ENCODE measurements at places on chromosomes 7 and 10.

DNA sequence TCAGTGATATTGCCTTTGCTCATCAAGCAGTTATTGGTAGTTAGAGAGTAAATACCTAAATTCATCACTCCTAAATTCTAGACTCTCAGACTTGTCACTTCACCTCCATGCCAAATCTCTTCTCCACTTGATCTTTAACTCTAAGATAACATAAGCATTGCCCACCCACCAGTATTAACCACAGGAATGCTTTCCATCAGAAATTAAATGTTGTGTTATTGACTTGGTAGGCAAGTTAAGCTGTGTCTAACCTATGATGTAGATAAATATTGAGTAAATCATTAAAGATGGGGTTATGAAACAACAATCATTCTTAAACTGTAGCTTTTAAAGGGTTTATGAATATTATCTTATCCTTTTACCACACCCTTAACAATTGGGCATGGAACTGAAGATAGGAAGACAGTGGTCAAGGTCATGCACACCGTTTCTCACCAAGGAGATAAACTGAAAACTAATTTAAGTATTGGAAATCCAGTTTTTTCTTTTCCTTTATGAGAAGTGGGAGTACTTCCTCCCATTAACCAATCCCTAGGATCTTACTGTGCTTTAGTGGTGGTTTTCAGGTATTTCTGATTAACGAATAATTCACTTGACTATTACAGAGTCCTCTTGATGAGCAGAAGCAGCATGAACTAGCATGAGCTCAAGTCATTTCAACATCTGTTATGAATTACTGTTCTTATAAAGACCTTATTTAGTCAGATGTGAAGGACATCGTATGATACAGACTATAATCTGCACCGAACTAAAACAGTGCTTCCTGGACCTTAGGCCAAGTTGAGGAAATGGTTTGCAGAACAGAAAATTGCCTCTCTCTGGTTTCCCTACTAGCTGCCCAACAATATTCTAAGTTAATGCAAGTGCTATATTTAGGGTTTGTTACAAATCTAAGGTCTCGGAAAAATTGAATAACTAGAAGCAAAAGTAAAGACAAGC lies 142.0 kb downstream of the LCOR start:
- DNase-seq, result no peak

DNA sequence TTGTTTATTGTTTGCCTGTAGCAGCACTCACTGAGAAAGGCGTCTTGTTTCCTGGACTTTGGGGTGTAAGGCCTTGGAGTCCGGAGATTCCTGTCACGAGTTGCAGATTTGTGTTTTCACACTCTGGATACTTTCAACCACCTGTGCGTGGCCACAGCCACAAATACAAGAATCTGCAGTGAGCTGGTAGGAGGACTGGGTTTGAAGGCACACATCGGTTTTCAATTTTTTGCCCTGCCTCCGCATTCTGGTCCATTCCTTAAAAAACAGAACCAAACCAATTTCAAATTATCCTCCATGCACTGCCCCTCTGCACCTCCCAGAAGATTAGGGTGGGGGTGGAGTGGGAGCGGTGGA lies 619 bp downstream of the EXOC4 start:
- no peak for DNase-seq

DNA sequence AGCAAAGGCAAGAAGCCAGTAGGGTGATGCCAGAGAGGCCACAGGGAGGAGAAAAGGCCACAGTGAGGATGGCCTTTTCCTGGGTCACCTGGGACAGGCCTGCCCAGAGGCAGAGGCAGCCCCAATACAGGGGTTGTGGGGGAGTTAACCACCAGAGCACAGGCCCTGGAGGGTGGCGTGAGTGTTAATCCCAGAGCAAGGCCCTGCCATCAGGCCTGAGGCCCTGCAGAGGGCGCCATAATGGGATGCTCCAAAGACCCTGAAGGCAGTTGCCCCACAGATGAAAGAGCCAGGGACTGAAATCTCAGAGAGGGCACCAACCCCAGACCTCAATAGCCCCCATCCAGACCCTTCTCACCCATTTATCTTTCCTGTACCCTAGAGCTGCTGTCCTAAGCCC lies 23.9 kb downstream of the SLC13A4 start:
- DNase-seq, result no peak

- no peak for DNase-seq
These were observed 70.2 kb downstream of the AHCYL2 start for GRCh38 chr7:129295015-129295423.

- no peak for DNase-seq
These were observed 10.1 kb downstream of the KCNIP2 start for GRCh38 chr10:101833466-101833865.

- no peak for DNase-seq
These were observed 388 bp downstream of the ECD start for GRCh38 chr10:73167458-73167782.

DNA sequence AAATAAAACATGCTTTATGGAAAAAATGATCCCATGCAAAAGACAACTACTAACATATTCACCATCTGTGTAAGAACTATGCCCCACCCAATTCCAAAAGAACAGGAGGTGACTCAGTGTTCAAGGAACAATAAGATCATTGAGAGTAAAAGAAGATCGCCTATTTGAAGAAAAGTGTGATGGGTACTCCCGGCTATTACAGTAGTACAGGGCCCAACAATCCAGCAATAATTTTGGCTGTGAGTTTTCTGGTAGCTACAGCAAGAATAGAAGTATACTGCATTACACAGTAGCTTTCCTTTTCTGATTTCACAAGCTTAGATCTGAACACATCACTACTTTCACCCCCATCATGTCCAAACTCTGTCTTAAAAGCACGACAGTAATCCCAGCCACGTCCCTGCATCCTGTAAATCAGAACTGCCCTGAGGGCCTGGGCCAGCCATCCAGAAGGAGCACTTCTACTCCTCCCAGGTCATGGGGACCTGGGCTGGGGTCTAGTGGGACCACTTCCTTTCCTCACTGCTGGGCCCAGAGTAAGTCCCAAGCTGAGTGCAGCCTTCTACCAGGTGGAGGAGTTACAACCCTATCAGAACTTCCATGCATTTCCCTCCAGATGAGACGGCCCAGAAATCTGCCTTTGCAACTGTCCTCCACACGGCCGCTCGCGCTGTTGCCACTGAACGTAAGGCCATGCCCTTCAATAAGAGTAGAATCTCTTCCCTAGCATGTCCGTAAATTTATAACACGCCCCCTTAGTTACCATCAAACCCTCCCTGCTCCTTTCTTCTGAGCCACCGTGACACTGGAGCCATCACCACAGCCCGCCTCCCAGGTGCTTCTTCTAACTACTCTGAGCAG lies 7.9 kb downstream of the ESYT2 start:
- no peak for DNase-seq

- DNase-seq, result no peak
These were observed 206.3 kb downstream of the THSD7A start for GRCh38 chr7:11625669-11626068.

GRCh38 chr10:104170610-104171254 lies 48.8 kb downstream of the SFR1 start:
- DNase-seq, result no peak

DNA sequence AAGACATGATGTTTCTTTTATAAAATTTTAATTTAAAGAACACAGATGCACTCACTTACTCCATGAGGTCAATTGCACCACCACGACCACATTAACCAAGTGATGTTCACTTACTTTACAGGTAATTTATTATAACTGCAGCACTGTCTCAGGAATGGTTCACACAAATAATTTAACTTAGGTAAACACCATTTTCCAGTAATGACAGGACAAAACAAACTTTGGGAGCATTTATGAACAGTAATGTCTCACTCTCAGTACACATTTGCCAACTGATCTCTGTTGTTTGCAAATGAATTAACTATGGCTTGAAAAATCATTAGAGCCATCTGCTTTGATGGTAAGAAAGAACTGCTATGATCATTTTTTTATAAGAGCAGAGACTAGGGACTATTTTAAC lies 150.4 kb downstream of the ETV1 start:
- DNase-seq, result no peak

DNA sequence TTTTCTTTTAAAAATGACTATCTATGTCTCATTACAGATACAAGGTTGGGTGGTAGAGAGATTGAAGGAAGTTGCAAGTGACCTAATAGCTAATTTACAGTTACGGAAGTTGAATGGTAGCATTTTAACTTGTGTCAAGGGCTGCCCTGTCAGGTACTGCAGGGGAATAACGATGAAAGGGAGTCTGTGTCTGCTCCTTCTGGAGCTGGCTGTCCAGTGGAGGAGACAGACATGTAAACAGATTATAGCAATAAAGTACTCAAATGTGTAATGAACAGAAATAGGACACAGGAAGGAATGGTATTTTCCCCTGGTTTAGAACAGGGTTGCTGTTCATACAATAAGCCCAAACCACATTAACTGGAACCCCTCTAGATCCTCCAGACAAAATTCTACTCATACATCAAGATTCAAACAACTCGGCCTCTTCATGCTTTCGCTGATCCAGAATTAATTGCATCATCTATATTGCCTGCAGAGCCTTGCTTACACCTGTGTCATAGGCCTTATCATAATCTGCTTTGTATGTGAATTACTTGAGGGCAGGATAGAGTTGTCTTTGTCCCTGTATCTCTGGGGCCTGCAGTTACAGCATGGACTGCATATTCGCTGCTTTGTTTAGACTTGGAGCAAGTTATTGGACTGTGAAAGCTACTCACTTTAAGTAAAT lies 42.8 kb downstream of the AUTS2 start:
- DNase-seq, result no peak

DNA sequence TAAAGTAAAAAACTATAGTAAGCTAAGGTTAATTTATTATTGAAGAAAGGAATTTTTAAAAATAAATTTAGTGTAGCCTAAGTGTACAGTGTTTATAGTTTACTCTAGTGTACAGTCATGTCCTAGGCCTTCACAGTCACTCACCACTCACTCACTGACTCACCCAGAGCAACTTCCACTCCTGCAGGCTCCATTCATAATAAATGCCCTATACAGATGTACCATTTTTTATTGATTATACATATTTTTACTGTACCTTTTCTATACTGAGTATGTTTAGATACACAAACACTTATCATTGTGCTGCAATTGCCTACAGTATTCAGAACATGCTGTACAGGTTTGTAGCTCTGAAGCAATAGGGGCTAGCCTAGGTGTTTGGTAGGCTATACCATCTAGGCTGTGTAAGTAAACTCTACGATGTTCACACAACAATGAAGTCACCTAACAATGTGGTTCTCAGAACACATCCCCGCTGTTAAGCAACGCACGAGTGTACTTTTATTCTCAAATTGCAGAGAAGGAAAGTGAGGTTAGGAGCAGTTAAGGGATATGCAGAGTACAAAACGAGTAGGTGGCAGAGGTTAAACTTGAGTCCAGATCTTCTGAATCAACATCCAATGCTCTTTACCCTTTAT lies 38.9 kb upstream of the PLCE1 start:
- DNase-seq, result no peak

DNA sequence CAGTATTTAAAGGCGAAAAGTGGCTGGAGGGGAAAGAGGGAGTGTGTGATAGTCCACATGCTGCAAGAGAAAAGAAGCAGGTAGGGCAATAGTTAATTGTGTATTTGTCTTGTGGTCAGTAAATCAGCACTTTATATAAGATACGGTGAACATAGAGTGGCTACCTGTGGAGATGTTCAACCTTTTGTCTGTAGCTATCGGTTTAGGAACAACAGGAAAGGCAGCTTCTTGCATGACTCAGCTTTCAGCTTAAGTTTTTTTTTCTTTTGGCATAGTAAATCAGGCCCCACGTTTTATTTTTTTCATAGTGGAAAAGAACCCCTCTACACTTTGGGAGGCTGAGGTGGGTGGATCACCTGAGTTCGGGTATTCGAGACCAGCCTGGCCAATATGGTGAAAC lies 14.2 kb upstream of the MTPN start:
- DNase-seq, result no peak

- no peak for DNase-seq
These were observed 512 bp upstream of the VIM start for GRCh38 chr10:17227367-17228090.

- no peak for DNase-seq
These were observed at the start of gene KNDC1 for GRCh38 chr10:133159950-133160825. TSS of gene KNDC1 (plus strand) at chr10:133160219. CDS start at chr10:133160468, 249 bp downstream.

DNA sequence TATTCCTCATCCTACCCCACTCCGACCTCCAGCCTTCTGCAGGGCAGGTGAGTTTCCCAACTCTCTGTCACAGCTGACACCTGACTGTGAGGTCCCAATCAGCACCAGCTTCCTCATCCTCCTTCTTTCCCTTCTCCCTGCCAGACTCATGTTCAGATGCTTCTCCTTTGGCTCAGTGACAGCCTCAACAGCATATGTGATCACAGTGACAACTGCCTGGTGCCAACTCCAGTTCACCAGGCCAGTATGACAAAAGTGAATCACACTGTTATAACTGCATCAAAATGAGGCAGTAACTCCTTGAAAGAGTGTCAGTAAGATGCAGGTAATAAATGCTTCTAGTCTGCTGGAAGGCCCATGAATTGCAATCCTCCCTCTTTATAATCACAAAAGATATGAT lies 46.8 kb upstream of the NFE2L3 start:
- DNase-seq, result no peak

- DNase-seq, result no peak
These were observed 150.6 kb upstream of the STEAP4 start for GRCh38 chr7:88457320-88457719.

DNA sequence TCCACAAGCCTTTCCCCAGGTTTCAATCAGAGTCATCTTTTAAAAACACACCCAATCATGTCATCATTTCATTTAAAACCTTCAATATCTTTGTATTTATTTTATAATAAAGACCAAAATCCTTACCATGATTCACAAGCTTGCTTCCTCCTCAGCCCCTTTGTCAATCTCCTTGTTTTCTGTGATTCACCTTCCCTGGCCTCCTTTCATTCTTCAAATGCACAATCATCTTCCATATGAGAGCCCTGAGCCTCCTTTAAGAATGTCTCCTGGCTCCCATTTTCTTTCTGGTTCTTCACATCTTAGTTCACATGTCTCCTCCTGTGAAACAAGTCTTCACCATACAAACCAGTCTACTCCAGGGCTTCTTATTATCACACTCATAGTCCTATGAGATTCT lies 904.0 kb downstream of the SORCS3 start:
- no peak for DNase-seq

DNA sequence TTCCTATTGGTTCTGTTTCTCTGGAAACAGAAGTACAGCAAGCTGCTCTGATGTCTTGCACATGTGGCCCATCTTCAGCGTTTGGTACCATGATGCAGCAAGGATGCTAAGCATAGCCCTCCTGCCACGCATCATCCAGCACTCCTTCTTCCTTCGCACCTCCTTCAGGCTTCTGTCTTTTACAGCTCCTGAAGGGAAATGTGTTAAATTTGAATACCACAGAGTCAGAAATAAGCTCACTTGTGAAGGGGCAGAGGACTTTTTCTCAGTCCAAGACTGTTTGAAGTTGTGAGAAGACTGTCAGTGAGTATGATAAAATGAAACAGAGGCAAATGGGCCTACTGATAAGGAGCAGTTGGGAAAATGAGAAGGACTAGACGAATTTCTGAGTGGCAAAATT lies 20.7 kb downstream of the TSPAN13 start:
- no peak for DNase-seq

- no peak for DNase-seq
These were observed 59.4 kb downstream of the USP6NL start for GRCh38 chr10:11551916-11552602.

- no peak for DNase-seq
These were observed 7.9 kb upstream of the WIPF3 start for GRCh38 chr7:29798422-29798821.

- no peak for DNase-seq
These were observed 404.6 kb downstream of the PHTF2 start for GRCh38 chr7:78203042-78203720.

- no peak for DNase-seq
These were observed 111.8 kb downstream of the TBXAS1 start for GRCh38 chr7:139940866-139941265.
